CD14-positive monocyte (primary cell): ENCODE measurements at places on chromosomes 13 and 19. TPM values are rescaled to one million over a fixed set of nuclear protein-coding genes. Genes with fewer than 3 reads are reported as not detected.

- no peak for DNase-seq
These were observed 7.3 kb downstream of the NKPD1 start for GRCh38 chr19:45153339-45154063.

The ZNF493 gene
- polyA plus RNA-seq = 1.6 and 3.5 TPM in 2 replicates

DNA sequence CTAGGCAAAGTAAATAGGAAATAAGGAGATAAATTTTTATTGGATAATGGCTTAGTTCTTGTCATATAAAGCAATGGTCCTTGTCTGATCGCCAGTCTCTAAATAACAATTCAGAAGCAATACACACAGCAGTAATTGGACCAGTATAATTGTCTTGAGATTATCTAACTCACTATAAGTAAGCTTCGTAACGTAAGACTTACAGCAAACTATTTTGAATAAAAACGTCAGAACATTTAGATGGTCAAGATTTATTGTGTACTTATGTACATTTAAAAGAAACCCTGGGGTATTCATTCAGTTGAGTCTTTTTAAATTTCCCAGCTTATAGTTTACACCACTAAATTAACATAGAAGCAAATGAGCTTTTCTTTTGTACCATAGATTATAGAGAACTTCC lies 20.2 kb upstream of the TRPC4 start:
- DNase-seq = no peak

DNA sequence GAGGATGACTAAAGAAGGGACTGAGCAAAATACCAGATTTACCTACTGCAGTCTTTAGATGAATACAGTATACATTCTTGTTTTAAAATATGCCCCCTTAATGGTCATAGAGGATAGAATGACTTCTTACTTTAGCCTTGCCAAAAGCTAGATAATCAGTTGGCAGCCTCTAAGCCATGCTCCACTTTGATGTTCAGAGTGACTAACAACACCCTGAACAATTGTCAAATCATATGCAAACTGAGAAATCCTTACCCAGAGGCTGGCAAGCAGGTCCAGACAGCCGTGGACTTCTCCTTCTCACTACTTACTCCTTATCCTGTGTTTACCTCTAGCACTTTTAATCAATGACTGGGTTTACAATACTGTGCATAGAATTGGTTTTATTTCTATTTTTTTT lies 23.6 kb upstream of the PHF11 start:
- no peak for DNase-seq

The ARGLU1 gene
- 27.2 TPM for polyA plus RNA-seq

The POU2F2 gene
- polyA plus RNA-seq = 147 and 149 TPM in 2 replicates

GRCh38 chr13:87940776-87941175 lies 269.6 kb downstream of the SLITRK5 start:
- no peak for DNase-seq

The GSX1 gene
- not detected for polyA plus RNA-seq

DNA sequence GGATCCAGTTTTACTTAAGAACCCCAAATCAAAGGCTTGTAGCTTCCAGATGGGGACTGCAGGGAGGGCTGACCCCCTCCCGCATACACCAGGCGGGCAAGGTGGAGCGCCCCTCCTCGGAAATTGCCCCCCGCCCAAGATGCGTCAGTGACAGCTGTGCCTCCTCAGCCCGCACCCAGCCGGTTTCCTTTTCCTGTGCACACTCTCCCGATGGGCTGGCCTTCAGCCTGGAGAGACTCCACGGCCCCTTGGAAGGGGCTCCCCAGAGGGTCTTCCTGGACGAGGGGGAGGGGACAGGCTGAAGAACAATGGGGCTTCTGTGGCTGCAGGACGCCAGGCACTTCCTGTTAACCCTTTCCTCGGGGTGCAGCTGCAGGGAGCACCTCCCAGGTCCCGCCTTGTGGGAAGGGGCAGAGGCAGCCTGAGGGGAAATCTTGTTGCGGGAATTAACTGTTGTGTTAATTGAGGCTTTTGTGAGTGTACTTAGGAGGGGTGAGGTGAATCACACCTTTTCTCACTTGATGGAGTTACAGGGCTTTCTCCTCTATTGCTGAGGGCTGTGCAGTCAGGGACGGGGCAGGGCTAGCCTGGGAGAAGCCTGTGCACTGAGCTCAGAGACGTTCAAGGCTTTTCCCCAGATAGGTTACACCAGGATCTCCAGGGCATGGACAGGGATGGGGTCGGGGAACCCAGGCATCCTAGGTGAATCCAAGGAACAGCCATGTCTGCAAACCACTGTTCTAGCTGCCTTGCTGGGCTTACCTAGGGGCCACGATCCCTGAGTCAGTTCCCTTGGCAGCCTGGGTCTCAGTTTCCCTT lies 14.3 kb downstream of the IER2 start:
- DNase-seq = peak; percentile 43

The PSG6 gene
- polyA plus RNA-seq = not detected

The DKKL1 gene
- polyA plus RNA-seq = not detected

The ZNF729 gene
- not detected for polyA plus RNA-seq

The IGFL3 gene
- polyA plus RNA-seq = not detected in 2 replicates

GRCh38 chr19:15074371-15074770 lies 7.6 kb upstream of the OR1I1 start:
- DNase-seq = no peak

The URAD gene
- polyA plus RNA-seq = not detected

The KLK14 gene
- polyA plus RNA-seq = not detected

The DLEU7 gene
- 0.60 and 1.4 TPM in 2 replicates for polyA plus RNA-seq

The SERP2 gene
- polyA plus RNA-seq = not detected

The IL12RB1 gene
- 7.8 TPM for polyA plus RNA-seq

The PPFIA3 gene
- not detected for polyA plus RNA-seq

DNA sequence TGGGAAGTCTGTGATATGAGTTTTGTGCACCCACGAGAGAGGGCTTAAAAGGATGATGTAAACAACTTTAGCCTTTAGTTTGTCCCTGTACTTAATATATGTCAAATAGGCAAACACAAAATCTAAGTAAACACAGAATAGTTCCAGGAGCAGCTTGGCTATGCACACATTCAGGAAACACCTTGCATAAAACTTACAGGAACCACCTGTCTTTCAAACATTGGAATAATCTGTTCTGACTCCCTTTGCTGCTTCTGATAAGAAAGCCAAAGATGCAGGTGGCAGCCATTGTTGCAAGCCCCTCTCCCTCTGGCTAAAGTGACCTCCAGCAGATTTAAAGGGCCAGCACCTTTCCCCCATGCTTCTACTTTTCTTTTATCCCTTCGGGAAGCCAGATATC lies 4.7 kb downstream of the EEF1AKMT1 start:
- no peak for DNase-seq

- no peak for DNase-seq
These were observed at the start of gene PLPP2 for GRCh38 chr19:291006-291521. PLPP2 (minus strand) TSS chr19:291403; CDS start chr19:291336, 67 bp downstream.

The RPL18A gene
- 1,285 and 2,213 TPM in 2 replicates for polyA plus RNA-seq

GRCh38 chr19:11247391-11247790 lies 8.0 kb downstream of the ANGPTL8 start:
- no peak for DNase-seq

- peak; percentile 87 for DNase-seq
These were observed 8.8 kb downstream of the FXYD3 start for GRCh38 chr19:35124098-35125060.

The AP2A1 gene
- polyA plus RNA-seq = 12.1 TPM

- DNase-seq = no peak
These were observed 74.5 kb downstream of the GGACT start for GRCh38 chr13:100513987-100514670.

The HNRNPM gene
- 77.0 TPM for polyA plus RNA-seq

The EDDM13 gene
- polyA plus RNA-seq = 0.70 TPM

DNA sequence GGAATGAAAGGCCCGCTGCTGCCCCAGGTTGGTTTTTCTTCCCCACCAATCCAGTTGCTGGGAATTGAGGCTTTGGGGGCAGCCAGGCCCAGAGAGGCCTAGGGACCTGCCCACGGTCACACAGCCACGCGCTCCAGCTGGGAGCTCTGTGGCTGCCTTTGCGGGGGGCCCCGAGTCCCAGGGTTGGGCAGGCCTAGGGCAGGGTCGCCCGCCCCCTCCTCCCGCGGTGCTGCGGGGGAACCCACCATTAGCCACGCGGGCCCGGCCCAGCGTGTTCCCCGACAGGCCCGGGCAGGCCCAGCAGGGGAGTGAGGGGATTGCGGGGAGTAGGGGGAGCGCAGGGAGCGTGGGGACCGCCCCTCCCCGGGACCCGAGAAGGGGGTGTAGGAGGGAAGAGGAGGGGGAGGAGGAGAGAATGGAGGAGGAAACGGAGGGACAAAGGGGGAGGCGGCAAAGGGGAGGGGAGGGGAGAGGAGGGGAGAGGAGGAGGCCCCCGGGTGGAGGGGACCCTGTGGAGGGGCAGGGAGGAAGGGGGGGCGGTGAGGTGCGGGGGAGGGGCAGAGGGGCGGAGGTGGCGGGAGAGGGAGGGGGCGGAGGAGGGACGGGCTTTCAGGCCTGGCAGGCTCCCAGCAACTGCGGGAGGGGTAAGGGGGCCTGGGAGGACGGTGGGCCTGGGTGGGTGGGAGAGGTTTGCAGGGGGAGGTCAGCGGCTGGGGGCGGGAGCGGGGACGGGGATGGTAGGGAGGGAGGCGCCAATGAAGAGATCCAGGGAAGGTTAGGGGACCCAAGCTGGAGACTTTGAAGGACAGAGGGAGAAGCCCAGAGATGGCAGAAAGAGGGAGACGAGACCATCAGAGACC lies 12.9 kb upstream of the TLE2 start:
- DNase-seq = no peak

DNA sequence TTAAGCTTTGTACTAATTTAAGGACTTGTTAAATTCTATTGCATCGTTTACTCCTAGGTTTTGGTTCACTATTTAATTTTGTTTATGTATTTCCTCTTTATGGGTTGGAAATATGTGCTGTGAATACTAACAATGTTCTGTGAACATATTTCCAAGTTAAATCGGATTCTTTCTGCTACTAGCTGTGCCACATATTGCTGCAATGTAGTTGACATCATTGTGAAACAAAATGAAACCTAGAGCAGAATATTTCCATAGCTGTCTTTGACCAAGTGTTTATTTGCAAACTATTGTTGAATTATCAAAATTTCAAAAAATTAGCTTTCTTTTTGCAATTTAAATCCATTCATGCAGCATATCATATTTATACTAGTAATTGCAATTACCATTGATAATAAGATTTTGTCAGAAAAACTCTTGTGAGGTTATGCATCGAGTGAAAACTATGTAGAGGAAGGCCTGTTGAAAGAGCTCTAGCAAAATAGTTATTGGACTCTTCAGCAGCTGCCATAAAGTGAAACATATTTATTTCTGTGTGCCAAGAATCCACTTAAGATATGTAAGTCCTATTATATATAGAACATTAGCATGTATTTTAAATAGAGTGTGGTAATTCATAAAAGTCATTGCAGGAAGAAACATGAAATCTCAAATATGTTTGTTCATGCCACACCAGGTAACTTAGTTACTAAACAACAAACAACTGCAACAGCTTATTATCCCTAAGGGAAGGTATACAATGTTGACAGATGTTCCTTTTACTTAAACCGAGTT lies 575.1 kb downstream of the SLITRK6 start:
- no peak for DNase-seq

The CADM4 gene
- 0.10 TPM for polyA plus RNA-seq

DNA sequence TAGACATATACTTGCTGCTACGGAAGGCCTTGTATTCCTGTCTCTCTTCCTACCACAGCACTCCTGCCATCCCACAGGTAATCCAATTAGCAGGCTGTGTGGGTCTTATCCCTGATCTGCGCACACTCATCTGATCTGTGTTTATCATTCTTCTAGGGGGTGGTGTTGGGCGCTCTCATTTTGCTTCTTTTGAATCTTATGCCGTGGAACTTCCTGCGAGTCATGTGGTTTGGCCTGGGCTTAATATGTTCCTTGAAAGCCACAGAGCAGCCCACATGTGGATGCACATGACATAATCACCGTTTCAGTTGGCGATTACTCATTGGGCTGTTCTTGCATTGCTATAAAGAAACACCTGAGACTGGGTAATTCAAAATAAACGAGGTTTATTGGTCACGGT lies 7.5 kb downstream of the RASA3 start:
- peak; percentile 52 for DNase-seq

- no peak for DNase-seq
These were observed 3.8 kb downstream of the RAB20 start for GRCh38 chr13:110557610-110558305.

The MBD3L3 gene
- polyA plus RNA-seq = not detected in 2 replicates

DNA sequence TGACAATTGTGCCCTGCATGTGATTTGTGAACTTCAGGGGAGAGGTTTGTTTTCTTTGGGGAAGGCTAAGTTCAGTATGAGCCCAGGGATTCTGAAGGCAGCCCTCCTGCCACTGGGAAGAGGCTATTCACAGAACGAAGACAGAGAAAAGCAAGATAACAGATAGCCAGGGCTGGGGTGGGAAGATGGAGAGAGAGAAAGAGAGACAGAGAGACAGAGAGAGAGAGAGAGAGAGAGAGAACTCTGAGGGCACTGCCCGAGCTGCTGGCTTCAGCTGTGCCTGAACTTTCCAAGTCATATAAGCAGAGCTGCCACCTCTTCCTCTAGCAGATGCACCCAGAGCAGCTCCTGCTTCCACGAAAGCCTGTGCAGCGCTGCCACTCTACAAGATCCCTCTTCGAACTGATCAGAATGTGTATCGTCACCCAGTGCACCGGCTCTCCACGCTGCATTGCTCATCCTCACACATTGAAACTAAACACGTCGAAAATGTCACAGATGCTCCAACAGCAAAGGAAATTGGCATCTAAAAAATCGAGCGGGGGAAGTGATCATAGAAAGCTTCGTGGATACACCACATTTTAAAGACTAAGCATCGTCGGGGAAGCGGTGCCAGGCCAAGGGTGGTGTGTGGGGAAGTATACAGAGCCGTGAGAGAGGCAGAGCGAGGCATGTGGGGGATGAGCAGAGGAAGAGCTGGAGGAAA lies 81.8 kb upstream of the SIAH3 start:
- DNase-seq = no peak

The SMIM24 gene
- polyA plus RNA-seq = not detected in 2 replicates

The LGALS13 gene
- not detected for polyA plus RNA-seq

The SPPL2B gene
- 64.9 and 67.4 TPM in 2 replicates for polyA plus RNA-seq

DNA sequence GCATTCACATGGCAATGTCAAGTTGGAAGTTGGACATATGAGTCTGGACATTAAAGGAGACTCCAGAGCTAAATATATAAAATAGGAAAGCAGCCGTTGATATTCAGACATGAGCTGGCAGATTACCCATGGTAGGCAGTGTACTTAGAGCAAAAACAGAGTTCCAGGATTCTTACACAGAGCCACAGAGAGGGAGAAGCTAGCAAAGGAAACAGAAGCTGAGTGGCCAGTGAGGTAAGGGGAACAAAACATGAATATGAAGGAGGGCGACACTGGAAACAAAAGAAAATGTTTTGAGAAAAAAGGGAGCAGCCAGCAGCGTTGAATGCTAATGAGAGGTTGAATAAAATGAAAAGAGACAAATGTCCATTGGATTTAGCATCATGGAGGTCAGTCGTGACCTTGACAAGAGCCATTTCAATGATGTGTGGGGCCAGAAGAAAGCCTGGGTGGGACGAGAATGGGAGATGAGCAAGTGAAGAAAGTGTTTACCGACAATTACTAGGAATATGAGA lies 198.4 kb downstream of the POU4F1 start:
- no peak for DNase-seq

- no peak for DNase-seq
These were observed 11.8 kb upstream of the PRR20A start for GRCh38 chr13:57128909-57129308.
